ENCODE measurements at places on chromosomes 7 and 10. TPM values are rescaled to one million over a fixed set of nuclear protein-coding genes. Genes with fewer than 3 reads are reported as not detected.

CHN2 gene
- total RNA-seq = 1.5 TPM

ATG9B gene
- 1.6 TPM for total RNA-seq

PNLIPRP1 gene
- not detected for total RNA-seq

TMEM243 gene
- total RNA-seq = 35.0 TPM

TCF7L2 gene
- total RNA-seq = 2.6 TPM

ENO4 gene
- total RNA-seq = 0.05 TPM

AKR1C4 gene
- total RNA-seq = not detected

TRIM50 gene
- total RNA-seq = not detected

NPFFR1 gene
- total RNA-seq = not detected

DENND2A gene
- total RNA-seq = under 0.01 TPM

LAMB1 gene
- 432 TPM for total RNA-seq

FOXP2 gene
- total RNA-seq = 1.2 TPM

ERVW-1 gene
- total RNA-seq = not detected

PKD2L1 gene
- not detected for total RNA-seq

TMEM273 gene
- total RNA-seq = not detected

CLDN15 gene
- 2.9 TPM for total RNA-seq
